ENCODE measurements at places on chromosomes 7 and 10.

DNA sequence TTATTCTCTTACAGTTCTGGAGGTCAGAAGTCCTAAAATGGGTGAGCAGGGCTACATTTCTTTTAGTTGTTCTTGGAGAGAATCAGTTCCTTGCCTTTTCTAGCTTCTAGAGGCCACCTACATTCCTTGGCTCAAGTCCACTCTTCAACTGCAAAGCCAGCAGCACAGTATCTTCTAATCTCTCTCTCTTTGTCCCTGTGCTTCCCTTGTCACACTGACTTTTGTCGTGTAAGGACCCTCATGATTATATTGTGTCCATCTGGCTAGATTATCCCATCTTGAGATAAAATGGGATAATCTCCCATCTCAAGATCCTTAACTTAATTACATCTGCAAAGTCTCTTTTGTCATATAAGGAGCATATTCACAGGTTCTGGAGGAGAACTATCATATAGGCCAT, 359.0 kb downstream of the ADRA2A start:
- no peak for DNase-seq

GRCh38 chr10:97053276-97053675, 132.5 kb downstream of the SLIT1 start:
- no peak for DNase-seq

DNA sequence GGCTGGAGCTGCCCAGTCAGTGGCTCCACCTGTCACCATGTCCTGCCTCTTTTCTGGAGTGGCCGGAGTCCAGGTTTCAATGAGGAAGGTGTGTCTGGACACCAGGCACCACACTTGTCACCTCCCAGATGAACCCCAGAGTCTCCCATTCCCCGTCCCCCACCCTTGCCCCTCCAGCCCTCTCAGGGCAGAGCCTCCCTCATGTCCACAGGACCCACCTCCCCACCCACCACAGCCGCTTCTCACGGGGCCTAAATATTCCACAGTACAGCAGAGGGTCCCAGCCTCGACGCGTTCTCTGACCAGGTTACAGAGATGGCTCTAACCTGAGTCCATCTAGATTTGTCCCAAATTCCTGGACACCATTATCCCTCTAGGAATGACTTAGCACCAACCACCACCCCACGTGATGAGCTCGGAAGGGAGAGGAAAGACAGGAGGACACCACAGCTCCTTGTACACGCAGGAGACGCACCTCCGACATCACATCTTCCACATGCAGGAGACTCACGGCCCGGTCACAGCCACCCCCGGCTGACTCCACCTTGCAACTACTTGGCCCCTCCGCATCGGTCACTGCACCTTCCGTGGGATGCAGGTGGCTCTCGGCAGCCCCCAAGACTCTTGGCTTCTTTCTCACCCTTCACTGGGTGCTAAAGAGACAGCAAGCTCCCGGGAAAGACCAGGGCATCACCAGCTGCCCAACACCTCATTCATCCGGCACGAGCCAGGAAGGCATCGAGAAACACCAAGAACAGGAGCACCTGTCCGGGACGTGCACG, 560.2 kb downstream of the DNAJB6 start:
- DNase-seq: no peak

- DNase-seq: no peak
Observed at GRCh38 chr10:43263551-43264343, 3.1 kb downstream of the RASGEF1A start.

- no peak for DNase-seq
Observed at GRCh38 chr7:16091701-16092310, 329.5 kb downstream of the CRPPA start.

GRCh38 chr7:139886206-139886605, 57.1 kb downstream of the TBXAS1 start:
- no peak for DNase-seq

- DNase-seq: no peak
Observed at GRCh38 chr10:122323189-122323588, 51.3 kb upstream of the PLEKHA1 start.

GRCh38 chr10:72525277-72525676, 100.6 kb downstream of the MICU1 start:
- no peak for DNase-seq

GRCh38 chr7:116138202-116138801, 72.0 kb upstream of the TES start:
- peak; percentile 33 for DNase-seq

DNA sequence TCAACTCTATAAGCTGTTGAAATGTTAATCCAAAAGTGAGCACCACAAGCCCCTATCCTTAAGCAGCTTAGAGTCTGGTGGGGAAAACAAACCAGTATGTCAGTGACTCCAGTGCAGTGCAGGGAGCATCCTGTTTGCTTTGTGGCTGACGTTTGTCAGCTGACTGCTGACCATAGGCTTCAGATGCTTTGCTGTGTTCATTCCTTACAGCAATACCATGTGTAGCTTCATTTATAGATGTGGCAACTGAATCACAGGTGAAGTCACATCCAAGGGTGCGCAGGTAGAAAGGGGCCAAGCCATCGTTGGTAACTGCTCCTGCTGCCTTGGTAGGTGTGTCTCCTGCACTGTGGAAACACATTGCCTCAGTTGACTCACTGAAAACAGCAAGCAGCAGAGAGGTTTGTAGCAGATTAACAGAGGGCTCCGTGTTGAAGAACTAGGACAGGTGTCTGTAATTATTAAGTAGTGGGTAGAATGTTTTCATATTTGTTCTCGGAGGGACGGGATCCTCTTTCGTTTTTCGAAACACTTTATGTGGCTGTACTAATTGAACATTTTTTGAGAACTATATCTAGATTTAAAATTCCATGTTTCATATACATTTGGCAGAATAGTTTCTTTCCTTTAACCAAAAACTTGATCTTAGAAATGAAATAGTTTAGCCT, 2.0 kb downstream of the INSIG1 start:
- DNase-seq: peak; percentile 37

DNA sequence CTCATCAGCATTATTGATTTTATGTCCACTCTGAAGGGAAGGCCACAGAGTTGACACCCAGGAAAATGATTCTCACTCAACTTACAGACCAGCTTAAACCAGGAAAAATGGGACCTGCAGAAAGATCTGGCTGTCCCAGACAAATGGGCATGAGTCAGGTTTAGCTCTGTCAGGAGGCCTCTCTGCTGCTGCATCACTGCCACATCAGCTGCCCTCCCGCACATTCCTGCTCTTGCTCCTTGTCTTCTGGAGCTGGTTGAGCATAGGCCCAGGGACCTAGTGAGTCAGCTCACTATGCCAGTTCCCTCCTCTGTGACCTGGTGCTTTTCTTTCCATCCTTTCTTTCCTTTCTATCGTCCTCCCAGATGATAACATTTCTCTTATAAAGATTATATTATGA, 18.8 kb upstream of the SMNDC1 start:
- DNase-seq: no peak

- no peak for DNase-seq
Observed at GRCh38 chr10:44413416-44413815, 28.5 kb upstream of the CXCL12 start.

- no peak for DNase-seq
Observed at GRCh38 chr10:1209355-1209979, 153.3 kb downstream of the WDR37 start.

GRCh38 chr7:119868387-119868786, 404.6 kb upstream of the KCND2 start:
- no peak for DNase-seq

DNA sequence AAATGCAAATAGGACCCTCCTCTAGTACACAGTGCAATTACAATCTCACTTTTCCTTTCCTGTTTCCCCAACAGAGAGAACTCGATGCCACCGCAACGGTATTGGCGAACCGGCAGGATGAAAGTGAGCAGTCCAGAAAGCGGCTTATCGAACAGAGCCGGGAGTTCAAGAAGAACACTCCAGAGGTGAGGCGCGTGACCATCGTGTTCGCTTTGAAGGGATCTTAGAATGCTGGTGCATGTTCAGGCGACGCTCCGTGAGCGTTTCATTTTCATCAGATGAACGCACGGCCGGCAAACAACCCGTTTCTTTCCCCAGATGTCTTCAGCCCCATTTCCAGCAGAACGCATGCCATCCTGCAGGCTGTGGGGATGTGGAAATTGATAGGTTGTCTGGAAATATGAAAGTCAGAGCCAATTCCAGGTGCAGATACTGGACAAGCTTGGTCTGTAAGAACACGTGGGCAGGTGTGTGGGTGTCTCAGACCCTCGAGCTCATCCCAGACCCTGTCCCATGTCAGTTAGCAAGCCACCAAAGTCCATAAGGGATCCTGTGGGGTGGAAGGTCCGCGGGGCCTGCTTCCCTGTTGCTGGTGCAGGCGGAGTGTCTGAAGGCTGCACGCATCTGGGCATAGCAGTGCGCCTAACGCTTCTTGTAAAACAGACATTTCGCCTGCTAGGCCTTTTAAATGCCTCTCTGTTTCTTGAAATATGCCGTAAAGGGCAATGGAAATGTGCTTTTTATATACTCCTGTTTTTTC, 98.8 kb downstream of the CUX1 start:
- DNase-seq: no peak

DNA sequence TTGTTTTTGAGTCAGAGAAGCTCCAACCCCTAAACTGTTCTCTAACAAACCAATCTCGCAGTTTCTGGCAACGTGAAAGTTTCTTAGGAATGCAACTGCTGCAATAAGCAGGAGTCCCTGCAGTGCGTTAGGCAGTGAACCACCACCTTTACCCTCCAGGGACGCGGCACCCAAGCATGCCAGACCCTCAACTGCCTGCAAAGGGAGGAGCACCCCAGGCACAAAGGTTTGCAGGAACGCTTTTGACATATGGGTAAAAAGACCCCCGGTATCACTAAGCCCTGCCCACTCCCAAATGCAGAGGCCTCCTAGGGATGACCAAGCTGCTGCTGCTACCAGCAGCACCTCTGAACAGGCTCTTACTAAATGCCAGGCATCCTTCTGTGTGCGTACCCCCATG, 4.7 kb downstream of the TBRG4 start:
- no peak for DNase-seq

DNA sequence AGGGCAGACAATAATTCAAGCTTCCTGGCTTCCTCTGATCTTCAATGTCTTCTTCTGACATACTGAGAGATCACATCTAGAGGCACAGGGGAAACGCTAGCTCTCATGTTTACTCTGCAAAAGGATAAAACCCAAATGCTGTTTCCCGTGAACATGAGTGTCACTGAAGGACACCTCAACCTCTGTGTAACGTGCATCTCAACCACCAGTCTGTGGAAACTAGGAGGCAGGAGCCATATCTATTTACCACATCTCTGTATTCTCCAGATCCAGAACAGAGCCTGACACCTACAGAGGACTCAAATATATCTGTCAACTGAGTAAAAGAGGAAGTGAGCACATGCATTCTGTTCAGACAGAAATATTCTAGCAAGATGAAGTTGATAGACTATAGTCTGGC, 140.3 kb upstream of the TARP start:
- no peak for DNase-seq

- no peak for DNase-seq
Observed at GRCh38 chr10:72229261-72230251, 13.5 kb upstream of the ASCC1 start.

DNA sequence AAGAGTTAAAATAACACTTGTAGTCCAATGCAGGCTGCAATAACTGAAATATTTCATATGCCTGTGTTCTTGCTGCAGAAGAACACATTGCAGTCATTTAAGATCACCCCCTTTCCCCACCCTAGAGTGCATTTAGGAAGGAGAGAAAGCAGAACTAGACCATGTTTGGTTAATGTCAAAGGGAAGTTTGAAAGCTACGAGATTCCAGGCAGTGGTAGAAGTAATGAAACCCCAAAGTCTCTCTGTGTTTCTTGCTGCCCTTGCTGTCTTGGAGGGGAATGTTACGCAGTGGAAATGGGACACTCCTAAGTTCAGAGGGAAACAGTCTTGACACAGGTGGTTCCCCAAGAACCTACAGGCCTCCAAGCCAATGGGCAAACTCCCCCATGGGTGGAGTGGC, 242.9 kb downstream of the PTEN start:
- no peak for DNase-seq

DNA sequence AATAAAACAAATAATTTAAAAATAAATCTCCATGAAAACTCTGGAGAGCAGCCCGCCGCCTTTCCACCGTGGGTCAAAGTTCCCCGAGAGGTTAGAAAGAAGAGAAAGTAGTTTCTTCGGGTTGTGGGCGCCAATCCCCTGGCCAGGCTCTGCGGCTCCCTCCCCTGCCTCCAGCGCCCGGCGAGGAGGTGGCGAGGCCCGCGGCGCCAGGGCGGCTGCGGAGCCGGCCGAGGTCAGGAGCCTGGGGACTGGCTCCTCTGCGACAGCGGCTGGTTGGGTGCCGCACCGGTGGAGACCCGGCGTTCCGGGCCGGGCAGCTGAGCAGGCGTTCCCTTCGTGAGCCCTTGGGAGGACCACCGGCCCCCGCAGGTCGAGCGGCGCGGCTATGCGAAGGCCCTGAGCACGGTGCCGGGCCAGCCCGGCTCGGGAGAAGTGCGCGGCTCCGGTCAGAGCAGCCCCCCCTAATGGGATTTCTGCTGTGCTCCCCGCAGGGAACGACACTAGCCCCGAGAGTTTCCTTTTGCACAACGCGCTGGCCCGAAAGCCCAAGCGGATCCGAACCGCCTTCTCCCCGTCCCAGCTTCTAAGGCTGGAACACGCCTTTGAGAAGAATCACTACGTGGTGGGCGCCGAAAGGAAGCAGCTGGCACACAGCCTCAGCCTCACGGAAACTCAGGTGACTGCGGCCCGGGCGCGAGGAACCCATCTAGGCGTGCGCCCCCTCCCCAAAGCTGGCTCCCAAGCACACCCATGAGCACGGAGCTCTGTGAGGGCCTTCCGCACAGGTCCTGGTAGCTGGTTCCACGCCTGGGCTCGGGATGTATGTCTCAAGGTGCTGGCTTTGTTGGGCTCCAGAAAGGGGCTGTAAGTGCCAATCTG, 2.8 kb downstream of the EMX2 start:
- no peak for DNase-seq
